Tibial nerve (tissue), 4 donors: ENCODE measurements at places on chromosomes 13 and 19. TPM values are rescaled to one million over a fixed set of nuclear protein-coding genes. Genes with fewer than 3 reads are reported as not detected.

DNA sequence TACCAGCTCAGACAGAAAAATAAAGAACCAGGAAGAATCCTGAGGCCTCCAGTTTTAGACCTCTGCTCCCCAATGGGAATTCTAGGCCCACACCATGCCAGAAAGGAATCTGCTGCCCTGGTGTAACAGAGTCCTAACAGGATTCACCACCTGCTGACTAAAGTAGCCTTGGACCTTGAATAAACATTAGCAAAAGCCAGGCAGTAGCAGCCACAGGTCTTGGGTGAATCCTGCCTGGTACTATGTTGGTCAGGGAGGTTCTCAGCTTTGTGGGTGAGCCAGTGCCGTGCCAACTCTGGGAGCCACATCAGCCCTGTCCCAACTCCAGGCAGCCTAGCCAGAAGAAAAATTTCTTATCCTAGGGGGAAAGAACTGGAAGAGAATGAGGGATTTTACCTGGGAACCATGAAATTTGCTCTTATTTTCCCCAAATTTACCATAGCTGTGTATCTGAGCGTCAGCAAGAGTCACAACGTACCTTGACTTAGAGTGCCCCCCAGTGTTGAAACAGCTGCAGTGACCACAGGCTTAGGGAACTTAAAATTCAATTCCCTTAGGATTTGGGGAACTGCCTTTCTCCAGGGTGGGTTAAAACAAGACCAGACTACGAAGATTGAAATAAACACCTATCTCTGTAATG is 1895.6 kb upstream of the PRR20A start:
- no peak for DNase-seq

- DNase-seq = peak; percentile 50
Observed at GRCh38 chr13:46492946-46493345, 60.0 kb upstream of the LRCH1 start.

ELAVL1 gene
- total RNA-seq = 29.5 TPM

DNA sequence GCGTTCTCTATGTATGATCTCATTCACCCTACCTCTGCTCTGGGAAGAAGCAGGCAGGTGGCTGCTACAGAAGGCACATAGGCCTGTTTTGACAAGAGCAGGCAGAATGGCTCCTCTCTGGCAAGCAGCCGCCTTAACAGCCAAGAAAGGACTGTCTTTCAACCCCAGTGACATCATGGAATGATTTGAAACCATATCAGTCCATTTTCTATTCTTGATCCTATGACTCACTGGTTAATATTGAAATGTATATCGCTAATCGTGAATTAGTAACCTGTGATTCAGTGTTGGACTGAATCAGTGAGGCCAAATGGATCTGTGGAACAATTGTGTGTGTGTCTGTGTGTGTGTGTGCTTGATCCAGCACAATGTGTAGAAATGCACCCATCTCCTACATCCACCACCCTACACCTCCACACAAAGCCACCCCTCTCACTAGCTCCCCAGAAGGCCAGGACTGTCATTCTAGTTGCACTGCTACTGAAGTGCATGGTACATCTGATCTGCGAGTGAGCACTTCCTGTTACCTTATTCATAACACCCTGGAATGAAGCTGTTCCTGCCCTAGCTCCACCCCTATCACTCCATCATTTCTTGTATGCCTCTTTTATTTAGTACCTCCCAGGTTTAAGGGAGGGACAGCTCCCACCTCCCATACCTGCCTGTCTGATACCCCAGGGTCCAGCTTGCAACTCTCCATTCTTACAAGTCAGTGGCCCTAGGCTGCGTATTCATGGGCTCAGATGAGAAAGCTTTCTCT is 460.0 kb downstream of the FOXO1 start:
- DNase-seq = no peak

- DNase-seq = no peak
Observed at GRCh38 chr19:30420881-30421280, 48.7 kb downstream of the ZNF536 start.
